ENCODE measurements at places on chromosomes 2 and 18.

- no peak for DNase-seq
Measured at GRCh38 chr2:233068762-233069418, 8.7 kb downstream of the INPP5D start.

DNA sequence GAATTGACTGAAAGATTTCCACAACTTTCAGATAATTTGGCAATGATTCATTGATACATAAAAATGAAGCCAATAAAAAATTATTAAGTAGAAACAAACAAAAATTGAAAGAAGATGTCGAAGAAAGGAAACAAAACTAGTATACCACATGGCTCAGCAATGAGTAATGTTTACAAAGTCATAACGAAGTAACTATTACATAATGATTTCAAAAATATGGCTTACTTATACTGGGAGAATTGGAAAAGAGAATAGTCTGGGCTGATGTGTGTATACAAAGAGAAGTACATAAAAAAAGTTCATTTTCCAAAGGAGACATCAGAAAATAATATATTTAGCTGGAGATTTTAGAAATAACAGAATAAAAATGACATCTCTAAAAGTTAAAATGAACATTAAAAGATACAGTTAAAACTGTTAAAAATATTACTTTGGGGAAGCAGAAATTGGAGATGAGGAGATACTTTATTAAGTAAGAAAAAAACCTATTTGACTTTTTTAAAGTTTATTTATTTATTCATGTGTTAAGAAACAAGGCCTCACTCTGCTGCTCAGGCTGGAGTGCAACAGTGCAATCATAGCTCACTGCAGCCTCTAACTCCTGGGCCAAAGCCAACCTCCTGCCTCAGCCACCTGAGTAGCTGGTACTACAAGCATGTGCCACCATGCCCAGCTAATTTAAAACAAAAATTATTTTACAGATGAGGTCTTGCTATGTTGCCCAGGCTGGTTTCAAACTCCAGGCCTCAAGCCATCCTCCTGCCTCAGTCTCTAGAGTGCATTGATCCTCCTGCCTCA is 409.7 kb upstream of the PIK3C3 start:
- DNase-seq: no peak

DNA sequence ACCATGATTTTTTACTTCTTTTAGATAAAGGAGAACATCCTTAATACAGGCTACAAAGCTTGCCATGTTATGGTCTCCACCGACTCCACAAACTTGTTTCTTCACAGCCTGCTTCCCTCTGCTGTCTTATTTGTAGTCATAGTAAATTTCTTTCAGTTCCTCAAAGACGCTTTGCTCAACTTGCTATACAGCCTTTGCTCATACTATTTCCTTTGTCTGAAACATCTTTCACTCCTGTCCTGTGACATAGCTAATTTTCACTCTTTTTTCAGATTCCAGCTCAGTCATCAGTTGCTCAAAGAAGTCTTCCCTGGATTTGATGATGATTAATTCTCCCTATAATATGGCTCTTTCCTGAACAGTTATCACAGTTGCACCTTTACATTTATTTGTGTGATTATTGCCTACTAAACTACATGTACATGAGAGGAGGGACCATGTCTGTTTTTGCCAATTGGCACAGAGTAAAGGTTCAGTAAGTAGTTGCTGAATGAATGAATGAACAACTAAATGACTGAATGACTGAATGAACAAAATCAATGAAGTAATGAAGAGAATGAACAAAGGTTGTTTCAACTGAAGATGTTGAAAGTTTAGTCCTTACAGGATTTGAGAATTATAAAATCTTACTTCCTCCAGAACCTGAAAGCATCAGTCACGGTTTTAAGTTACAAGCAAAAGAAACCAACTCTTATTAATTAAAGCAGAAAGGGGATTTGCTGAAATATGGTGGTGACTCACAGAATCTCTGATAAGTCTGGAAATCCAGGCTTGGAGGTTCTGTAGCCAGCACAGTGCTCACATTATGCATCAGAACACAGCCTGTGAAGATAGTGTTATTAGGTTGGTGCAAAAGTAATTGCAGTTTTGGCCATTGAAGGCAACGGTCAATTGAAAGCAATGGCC is 186.4 kb upstream of the FAM98A start:
- no peak for DNase-seq

DNA sequence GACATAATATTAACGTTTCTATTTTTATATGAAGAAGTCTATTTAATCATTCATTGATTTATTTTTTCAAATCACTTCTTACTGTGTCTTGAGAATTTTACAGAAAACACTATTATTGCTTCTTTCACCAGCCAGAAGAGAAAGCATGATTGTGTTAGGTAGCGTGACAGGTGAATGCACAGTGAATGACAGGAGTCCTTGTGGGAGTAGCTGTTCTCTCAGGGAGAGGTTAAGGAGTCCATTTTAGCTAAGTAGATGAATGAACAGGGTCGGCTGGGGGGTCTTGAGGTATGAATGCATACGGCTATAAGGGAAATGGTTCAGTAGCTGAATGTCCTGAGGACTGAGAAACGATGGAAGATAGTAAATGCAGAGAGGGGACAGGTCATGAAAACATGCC is 56.2 kb downstream of the CTNNA2 start:
- DNase-seq: no peak

GRCh38 chr18:9617006-9617542 is 2.7 kb upstream of the PPP4R1 start:
- no peak for DNase-seq

DNA sequence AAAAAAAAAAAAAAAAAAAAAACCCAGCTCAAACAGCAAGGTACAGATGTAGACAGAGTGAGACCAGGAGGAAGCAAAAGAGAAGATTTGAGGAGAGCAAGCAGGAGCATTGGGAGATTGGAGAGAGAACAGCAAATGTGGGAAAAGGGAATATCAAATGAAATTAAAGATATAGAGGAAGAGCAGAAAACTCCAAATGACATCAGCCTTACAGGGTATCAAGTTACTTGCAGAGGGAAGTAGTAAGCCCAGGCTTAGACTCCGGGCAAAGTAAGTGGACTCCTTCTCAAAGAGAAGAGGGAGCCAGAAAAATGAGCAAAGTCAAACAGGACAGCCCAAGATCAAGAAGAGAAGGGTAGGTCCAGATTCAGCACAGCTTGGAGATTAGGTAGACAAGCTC is 93.3 kb upstream of the PPP1CB start:
- peak; percentile 64 for DNase-seq

- no peak for DNase-seq
Measured at GRCh38 chr2:10733566-10733925, 12.1 kb downstream of the ATP6V1C2 start.

DNA sequence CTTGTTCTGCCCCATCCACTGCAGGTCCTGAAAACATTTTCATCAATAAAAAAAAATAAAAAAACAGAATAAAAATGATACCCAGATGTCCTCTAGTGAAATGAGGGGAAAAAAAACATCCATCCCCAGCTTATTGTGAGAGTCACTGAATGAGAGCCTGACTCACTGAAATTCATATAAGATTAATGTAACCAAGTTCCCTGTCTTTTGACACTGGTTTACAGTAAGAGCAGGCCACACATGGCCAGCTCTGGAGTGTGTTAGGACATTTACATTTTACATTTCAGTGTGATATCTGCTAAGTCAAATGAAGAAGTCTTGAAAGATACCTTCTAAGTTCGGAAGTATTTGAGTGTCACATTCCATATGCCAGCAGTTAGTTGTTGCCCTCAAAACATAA is 21.1 kb upstream of the IL18R1 start:
- no peak for DNase-seq

DNA sequence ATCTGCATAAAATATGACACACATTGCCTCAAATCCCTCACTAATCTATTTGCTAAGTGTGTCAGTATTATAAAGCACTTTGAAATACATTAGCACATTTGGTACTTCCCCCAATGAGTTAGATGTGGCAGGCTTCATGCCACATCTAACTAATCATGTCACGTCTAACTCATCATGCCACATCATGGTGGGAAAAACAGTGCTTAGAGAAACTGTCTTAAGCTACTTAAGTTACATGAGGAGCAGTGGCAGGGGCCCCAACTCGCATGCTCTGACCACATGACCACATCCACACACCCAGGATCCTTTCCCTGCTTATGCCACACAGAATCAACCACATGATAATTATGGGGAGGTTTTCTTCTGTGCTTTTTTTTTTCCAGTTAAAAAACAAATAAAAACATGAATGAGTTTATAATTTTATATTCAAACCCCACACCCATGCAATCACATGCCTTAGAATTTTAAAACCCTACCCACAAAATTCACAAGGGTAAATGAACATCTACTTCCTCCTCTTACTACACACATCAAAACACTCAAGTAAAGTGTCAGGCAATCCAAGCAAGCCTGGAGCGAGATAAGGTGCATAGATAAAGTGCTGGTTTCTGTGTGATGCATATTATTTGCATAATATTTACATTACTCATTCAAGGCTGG is 1.6 kb downstream of the ABCA12 start:
- no peak for DNase-seq

DNA sequence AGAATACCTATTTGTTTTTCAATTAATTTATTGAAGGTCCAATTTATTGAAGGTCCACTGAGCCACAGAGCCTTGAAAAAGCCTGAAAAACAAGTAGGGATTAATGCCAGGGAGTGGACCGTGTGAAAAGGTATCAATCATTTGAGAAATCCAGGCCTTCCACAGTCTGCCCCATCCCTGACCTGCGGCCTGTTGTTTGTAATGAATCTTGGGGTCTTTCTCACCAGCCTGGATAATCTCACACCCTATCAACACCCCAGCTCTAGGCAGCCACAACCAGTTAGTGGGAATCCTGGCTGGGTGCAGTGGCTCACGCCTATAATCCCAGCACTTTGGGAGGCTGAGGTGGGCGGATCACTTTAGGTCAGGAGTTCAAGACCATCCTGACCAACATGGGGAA is 47.8 kb downstream of the TNFRSF11A start:
- DNase-seq: no peak

DNA sequence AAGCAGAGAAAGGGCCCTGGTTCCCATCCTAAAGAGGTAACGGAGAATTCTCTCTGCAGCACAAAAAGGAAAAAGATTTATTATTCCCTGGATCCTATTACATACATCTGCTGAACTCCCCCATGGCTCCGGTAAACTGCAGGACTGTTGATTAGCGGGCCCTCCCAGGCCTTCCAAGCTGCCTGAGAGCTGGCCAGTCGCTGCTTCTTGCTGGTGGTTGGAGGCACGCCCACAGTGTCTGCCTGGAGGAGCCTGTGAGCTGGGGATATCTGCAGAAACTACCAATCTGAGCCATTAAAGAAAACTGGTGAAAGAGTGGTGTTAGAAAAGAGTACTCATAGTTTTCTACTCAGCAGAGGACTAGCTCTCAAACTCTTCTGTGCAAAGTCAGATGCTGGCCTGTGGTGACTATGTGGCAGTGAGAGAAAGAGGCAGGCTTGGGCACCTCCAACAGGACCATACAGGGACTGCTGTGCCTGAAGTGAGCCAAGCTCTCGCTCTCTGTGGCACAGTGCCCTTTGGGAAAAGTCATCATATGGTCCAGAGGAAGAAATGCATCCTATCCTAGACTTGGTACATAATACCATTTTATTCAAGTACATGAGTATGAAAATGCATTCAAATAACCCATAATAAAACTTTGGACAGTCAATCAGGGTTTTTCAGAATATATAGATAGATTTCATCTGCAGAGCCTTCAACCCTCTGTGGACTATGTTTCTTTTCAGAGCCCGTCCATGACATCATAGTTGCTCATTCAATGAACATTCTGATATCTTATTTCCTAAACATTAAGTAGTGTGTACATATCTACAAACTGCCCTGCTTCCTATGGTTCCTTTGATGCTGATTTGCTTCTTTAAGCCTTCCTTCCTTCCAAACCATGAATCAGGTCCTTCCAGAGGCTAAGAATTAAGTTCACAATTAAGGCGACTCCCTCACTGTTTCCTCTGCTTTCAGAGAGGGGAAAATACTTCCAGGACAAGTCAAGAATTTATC is 242.0 kb upstream of the LYPD1 start:
- DNase-seq: no peak

DNA sequence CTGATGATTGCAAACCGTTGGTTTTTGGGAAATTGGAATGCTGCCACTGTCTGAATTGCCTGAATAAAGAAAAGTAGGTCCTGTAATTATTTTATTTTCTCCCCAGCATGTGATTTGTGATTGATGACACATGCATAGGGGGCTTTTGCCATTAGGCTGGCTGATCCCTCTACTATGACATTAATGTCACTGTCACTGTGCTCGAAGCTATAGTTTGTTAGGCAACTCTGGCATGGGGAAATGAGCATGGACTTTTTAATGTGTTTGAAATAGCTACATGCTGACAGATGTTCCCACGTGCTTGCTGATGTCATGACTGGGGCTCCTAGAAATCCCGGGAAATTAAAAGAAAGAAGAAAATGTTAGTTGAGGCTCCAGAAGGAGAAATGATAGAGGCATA is 99.1 kb downstream of the HRH4 start:
- DNase-seq: no peak

DNA sequence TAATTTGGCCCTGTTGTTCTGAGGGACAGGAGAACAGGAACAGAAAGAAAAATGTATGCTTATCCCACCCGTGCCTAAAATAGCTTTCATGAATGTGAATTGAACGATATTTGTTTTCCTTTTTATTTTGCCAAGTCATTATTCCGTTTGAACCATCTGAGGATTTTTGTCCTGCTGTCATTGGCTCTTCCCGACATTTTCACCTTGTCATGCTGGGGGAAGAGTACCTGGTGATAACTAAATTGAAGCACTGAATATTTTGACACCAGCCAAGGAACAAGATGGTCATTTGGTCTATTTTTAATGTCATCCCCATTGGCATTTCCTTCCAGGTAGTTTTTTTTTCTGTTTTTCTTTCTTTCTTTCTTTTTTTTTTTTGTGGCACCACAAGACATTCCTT is 204.1 kb downstream of the DCC start:
- no peak for DNase-seq

DNA sequence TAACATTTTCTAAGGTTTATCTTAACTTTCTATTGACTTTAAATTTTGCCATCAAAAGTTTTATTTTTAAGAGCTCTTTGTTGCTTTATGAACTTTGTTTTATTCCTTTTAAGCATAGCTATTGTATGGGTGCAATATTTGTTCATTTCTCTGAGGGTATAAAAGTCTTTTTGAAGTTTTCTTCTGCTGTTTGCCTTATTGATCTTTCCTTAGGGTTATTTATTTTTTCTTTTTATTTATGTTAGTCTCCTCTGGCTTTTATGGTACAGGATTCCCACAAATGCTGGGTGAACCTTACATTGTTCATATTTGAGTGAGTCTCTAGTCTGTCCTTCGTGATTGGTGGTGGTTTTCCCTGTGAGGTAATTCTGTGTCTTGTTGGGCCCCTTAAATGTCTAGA is 68.4 kb downstream of the PARD3B start:
- no peak for DNase-seq

DNA sequence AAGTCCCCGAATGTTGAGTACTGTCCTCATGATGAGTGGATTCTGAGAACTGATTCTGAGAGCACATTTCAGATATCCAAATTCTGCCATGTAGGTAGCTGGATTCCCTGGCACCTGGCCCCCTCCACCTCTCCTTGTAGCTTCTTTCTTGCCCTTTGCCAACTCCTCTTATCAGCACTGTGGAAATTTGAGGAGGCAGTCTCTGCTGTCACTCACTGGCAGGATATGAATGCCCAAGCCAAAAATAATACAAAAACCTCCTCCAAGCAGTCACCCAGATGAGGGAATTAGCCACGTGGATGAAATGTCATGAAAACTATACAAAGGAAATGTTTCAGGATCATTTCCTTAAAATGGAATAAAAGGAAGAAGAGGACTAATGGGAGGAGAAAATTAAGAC is 276.8 kb downstream of the SETBP1 start:
- no peak for DNase-seq

Data from stromal cell of bone marrow (primary cell).